ENCODE measurements at places on chromosomes 3 and 15. TPM values are rescaled to one million over a fixed set of nuclear protein-coding genes. Genes with fewer than 3 reads are reported as not detected.
A peak's percentile ranks its signal among the peaks of the same experiment; 100 is the strongest.

DNA sequence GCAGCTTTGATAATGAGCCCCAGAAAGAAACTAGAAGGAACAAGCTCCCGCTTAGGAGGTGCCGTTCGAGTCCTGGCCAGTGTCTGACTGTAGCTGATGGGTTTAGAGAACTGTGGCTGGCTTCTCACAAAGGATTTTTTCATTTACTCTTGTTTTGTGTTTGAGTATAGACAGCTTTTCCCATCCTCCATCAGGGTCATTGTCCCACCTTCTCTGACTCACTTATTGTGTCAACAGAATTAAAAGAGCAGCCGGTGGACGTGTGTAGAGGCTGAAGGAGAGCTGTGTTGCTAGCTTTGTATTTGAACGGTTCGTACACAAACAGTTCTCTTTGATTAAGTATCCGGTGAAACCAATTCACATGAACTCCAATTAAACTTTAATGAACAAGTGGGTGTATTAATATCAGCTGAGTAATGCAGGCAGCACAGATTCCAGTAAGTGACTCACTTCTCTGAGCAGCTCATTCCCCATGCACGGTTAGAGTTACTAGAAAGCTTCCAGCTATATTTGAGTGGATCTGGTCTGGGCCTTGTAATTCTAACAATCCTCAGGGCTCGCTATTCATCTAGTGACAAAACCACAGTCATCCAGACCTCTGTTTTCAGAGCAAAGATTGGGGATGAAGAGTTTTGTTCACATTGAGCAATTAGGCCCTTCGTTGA lies 141.0 kb downstream of the LPP start:
- peak overlapping the region; percentile 89 for H3K27ac ChIP-seq
- peak overlapping the region; percentile 21 for H3K4me3 ChIP-seq
- no peaks in the 10 kb centered on the region for H3K36me3 ChIP-seq
- peak; percentile 59 for DNase-seq
- peaks cover 47% of the 10 kb centered on the region for H3K4me1 ChIP-seq

GRCh38 chr15:41603941-41604911 lies 45.2 kb downstream of the TYRO3 start:
- H3K4me3 ChIP-seq = peak overlapping the region; percentile 25
- no peak overlapping the region for H3K27ac ChIP-seq
- peaks cover 7% of the 10 kb centered on the region for H3K4me1 ChIP-seq

GRCh38 chr15:38745126-38745525 lies 180.5 kb upstream of the RASGRP1 start:
- H3K4me3 ChIP-seq = no peak overlapping the region
- H3K27ac ChIP-seq = no peak overlapping the region
- no peaks in the 10 kb centered on the region for H3K36me3 ChIP-seq
- DNase-seq = no peak
- H3K27me3 ChIP-seq = no peaks in the 10 kb centered on the region

DNA sequence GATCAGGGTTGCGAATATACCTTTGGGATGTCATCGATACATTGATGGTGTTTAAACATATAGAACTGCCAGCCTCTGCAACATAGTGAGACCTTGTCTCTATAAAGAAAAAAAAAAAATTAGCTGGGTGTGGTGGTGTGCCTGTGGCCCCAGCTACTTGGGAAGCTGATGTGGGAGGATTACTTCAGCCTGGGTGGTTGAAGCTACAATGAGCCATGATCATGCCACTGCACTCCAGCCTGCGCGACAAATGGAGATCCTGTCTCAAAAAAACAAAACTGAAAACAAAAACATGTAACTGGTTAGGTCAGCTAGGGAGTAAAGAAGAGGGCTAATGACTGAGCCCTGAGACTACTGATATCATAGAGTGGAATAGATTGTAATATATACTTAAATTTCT lies 30.7 kb upstream of the MGA start:
- H3K4me3 ChIP-seq = no peak overlapping the region
- DNase-seq = no peak
- no peaks in the 10 kb centered on the region for H3K36me3 ChIP-seq

DNA sequence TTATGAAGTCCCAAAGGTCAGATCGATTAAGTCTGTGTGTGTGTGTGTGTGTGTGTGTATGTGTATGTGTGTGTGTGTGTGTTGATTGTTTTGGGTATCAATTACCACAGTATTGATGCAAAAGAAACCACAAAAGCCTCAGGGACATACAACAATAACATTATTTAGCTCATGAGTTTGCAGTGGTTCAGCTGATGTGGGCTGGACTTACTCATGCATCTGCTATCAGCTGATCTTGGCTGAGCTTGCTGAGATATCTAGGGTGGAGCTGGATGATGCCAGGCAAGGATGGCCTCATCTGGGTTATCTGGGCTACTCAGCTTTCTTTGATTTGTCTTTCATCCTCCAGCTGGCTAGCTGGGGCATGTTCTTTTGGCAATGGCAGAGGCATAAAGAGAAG lies 82.4 kb upstream of the PRR23C start:
- no peaks in the 10 kb centered on the region for H3K36me3 ChIP-seq
- no peak for DNase-seq
- H3K27ac ChIP-seq = no peak overlapping the region
- no peaks in the 10 kb centered on the region for H3K27me3 ChIP-seq

DNA sequence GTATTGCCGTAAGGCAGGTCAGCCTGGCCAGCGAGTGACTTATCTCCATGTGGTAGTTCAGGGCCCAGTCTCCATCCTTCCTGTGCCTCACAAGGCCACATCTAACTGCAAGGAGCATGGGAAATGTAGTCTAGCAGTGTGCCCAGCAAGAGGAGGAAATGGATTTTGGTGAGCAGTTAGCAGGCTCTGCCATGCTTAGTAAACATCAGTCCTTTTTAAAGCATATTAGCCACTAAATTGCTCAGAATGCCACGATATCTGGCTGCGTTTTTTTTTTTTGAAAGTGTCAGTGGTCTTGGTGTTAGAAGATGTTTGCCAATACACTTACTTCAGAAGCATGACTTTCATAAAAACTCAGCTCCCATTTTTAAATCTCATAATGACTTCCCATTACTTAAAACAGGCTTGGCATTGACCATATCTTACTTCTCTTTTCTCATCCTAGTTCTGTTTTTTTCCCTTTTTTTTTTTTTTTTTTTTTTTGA lies 470.2 kb upstream of the TPRG1 start:
- DNase-seq = no peak
- no peaks in the 10 kb centered on the region for H3K27me3 ChIP-seq
- no peak overlapping the region for H3K27ac ChIP-seq
- no peaks in the 10 kb centered on the region for H3K36me3 ChIP-seq
- H3K4me1 ChIP-seq = no peaks in the 10 kb centered on the region
- no peak overlapping the region for H3K4me3 ChIP-seq

DNA sequence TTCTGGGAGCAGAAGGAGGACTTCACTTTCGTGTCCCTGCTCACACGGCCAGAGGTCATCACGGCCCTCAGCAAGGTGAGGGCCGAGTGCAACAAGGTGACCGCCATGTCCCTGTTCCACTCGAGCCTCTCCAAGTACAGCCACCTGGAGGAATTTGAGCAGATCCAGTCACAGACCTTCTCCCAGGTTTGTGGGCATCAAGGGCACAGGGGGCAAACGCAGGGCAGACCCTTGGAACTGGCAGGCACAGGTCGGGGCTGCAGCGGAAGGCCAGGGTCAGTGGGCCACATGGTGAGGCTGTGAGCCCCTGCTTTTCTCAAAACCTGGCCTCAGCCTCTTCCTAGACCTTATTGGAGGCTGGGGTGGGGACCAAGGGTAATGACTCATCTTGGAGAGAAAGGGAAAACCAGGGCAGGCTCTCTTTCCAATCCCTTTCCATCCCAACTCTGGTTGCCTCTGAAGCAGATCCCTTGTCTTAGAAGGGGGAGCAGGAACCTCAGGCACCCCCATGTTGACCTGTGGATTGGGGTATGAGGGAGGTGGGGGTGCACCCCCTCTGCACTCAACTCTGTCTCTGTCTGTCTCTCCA lies 29.5 kb downstream of the DNAH1 start:
- H3K4me3 ChIP-seq = no peak overlapping the region
- H3K4me1 ChIP-seq = peaks cover 6% of the 10 kb centered on the region
- H3K27ac ChIP-seq = no peak overlapping the region
- no peaks in the 10 kb centered on the region for H3K36me3 ChIP-seq
- no peak for DNase-seq

- no peaks in the 10 kb centered on the region for H3K36me3 ChIP-seq
- H3K4me3 ChIP-seq = no peak overlapping the region
- no peaks in the 10 kb centered on the region for H3K27me3 ChIP-seq
- peak overlapping the region; percentile 67 for H3K27ac ChIP-seq
Observed at GRCh38 chr3:5017925-5018531, 38.8 kb downstream of the BHLHE40 start.

- H3K4me3 ChIP-seq = no peak overlapping the region
- no peak overlapping the region for H3K27ac ChIP-seq
- H3K27me3 ChIP-seq = no peaks in the 10 kb centered on the region
- H3K36me3 ChIP-seq = no peaks in the 10 kb centered on the region
Observed at GRCh38 chr3:46668591-46668990, 24.9 kb downstream of the ALS2CL start.

DNA sequence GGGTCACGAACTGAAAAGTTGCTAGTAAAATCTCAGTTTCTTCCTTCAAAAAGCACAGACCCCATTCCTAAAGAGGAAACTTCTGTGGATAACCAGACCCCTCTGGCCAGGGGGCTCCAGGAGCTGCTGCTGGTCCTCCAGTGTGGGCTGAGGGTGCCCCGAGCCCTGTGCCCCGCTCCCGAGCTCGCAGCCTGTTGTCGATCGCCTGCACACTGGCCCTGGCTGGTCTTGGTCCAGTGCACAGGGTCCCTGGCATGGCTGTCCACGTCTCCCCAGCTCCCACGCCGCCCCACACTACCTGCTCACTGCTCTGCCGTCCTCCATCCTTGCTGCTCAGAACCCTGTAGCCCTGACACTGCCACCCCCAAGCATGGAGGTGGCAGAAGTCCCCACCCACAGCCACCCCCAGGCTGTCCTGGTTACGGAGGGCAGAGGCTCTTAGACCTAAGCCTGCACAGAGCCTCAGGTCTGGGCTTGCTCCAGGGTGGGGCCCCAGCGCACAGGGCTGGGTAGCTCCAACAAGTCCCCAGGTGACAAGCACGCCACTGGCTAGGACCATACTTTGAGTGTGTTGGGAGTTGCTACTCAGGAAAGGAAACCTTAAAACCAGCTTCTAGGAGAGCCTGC lies 87.0 kb downstream of the PLXNA1 start:
- no peaks in the 10 kb centered on the region for H3K27me3 ChIP-seq
- H3K36me3 ChIP-seq = no peaks in the 10 kb centered on the region
- H3K4me1 ChIP-seq = no peaks in the 10 kb centered on the region
- H3K27ac ChIP-seq = no peak overlapping the region

DNA sequence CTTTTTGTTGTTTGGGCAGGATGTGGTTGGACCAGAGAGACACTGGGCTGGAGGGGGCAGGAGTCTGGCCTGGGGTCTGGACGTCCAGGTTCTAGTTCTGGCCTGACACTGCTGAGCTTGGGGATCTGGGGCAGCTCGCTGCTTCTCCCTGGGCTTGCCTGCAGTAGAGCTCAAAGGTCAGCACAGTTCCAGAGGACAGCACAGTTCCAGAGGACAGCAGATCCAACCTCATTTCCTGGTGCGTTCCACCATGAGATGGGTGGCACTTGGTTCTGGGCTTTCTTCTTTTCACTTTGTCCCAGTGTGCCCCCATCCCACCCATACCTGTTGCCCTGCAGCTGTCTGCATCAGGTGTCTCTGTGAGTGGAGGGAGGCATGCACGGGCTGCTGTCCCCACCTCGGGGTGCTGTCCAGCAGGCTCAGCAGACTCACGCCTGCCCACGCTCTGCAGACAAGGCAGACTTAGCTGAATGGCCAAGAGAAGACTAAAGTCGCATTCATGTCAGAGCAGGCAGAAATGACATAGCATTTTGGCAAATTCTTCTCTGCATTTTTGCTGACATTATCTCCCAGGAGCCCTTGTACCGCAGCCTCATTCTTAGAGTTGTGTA lies 16.7 kb downstream of the CACNA2D3 start:
- H3K36me3 ChIP-seq = no peaks in the 10 kb centered on the region
- H3K27ac ChIP-seq = no peak overlapping the region
- DNase-seq = no peak

The IL16 gene
- total RNA-seq = 3.3 TPM

The ZCWPW2 gene
- not detected for total RNA-seq
